Astrocyte (in vitro differentiated cells and primary cell): ENCODE measurements at places on chromosomes 12 and 14. TPM values are rescaled to one million over a fixed set of nuclear protein-coding genes. Genes with fewer than 3 reads are reported as not detected.

TAS2R42 gene
- not detected in 2 replicates for total RNA-seq

KRT78 gene
- not detected in 2 replicates for total RNA-seq

DNA sequence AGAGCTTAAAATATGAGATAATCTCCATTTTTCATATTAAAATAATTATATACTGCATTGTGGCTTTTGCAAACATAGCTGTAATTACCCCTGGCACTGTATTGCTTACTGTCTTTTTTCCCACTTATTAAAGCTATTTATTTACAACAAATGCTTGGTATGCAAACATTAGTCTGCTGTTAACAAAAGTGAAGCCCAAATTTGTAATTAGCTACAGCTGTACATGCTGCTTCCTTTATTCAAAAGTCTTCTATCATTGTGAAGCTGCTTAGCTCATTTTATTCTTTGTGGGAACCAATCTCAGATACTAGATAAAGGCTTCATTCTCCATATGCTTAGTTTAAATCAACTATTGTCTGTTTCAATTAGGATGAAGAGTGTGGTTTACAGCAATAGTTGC lies 425.8 kb upstream of the FOXG1 start:
- H3K27ac ChIP-seq: no peak overlapping the region
- H3K4me3 ChIP-seq: no peak overlapping the region

DNA sequence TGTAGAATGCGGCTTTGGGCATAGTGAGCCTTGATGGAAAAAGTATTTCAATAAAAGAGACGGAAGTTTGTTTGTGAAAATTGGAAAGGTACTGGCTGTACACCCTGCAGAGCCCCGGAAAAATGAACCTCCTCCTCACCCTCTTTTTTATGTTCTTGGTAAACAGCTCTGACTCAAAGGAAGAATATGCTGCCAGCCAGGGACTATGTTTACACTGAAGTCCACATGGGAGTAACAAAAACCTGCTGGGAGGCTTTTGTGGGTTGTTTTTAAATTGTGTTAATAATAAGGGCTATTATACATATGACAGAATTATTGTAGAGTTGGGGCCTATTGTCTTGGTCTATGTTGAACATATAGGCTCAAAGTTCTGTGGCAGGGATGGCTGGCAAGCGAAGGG lies 70.7 kb downstream of the TTC8 start:
- H3K27ac ChIP-seq: no peak overlapping the region
- H3K36me3 ChIP-seq: no peaks in the 10 kb centered on the region
- H3K4me3 ChIP-seq: no peak overlapping the region
- DNase-seq: peak; percentile 51
- H3K27me3 ChIP-seq: peaks cover 3% of the 10 kb centered on the region
- peaks cover 8% of the 10 kb centered on the region for H3K4me1 ChIP-seq

DNA sequence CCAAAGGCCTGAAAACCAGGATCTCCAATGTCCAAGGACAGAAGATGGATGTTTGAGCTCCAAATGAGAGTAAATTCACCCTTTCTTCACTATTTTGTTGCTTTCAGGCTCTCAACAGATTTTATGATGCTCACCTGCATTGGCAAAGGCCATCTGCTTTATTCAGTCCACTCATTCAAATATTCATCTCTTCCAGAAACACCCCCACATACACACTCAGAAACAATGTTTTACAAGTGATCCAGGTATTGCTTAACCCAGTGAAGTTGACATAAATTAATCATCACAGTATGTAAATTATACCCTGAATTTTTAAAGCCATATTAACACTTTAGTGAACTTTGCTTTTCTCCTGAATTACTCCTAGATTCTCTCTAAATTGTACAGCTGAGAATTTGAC lies 63.3 kb downstream of the DUSP6 start:
- no peak overlapping the region for H3K27ac ChIP-seq
- no peak for DNase-seq
- H3K36me3 ChIP-seq: no peaks in the 10 kb centered on the region
- no peak overlapping the region for H3K4me3 ChIP-seq
- no peaks in the 10 kb centered on the region for H3K27me3 ChIP-seq
